ENCODE measurements at places on chromosomes 5 and 9. TPM values are rescaled to one million over a fixed set of nuclear protein-coding genes. Genes with fewer than 3 reads are reported as not detected.

Gene HIGD2A
- 90.4 TPM for total RNA-seq

Gene FREM1
- total RNA-seq = 3.3 TPM

Gene ROR2
- total RNA-seq = 24.7 TPM

Gene PHYHD1
- total RNA-seq = 11.4 TPM

GRCh38 chr9:94779031-94779430 lies 52.5 kb downstream of the AOPEP start:
- no peak for DNase-seq

- no peak for DNase-seq
These were observed 59.3 kb downstream of the DIAPH1 start for GRCh38 chr5:141559461-141559860.

DNA sequence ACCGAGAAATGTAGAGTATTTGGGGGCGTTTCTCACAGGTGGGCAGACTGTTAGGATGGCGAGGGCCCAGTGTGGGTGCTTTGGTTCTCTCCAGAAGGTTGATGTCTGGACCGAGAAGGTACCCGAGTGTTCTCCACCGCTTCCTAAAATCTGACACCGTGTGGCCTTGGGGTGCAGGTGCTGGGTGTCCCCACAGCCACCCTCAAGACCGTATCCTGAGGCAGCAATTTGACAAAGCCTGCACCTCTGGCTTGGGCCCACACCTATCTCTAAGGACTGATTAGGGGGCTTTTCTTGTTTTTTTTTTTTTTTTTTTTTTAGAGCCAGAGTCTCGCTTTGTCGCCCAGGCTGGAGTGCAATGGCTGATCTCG lies 1.3 kb downstream of the PPP1R26 start:
- DNase-seq = no peak

DNA sequence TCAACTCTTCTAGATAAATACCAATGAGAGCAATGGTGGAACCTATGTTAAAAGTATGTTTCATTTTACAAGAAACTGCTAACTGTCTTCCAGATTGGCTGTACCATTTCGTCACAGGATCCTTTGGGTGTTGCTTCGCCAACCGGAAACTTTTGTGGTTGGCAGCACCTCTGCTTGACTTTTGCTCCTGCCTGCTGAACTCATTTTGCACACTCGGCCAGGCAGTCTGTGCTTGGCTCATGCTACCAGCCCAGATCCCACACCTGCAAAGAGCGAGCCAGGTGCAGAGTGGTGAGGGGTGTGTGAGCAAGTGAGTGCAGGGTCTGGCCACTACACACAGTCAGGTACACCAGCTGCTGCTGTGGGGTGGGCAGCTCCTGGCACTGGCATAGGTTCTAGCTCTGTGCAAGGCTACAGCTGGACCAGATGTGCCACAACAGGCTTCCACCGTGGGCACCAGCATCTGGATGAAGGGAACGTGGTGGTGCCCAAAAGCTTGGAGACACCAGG lies 422.3 kb downstream of the PRR16 start:
- DNase-seq = no peak

DNA sequence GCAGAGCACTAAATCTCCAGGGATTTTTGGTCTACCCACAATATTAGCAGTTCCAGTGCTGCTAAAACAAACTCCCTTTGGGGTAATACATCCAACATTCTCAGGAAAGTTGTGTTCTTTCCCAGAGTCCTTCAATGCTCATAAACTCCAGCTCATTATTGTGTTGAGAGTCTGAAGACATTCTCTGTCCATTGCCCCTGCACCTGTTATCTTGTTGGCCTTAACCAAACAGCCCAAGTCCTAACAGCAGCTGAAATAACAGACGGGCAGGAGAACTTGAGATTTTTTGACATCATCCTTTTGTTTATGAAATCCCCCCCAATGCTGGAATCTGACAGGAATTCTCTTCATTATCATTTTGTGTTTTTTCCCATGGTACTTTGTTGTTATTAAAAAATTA lies 110.8 kb downstream of the PAPPA start:
- DNase-seq = no peak

DNA sequence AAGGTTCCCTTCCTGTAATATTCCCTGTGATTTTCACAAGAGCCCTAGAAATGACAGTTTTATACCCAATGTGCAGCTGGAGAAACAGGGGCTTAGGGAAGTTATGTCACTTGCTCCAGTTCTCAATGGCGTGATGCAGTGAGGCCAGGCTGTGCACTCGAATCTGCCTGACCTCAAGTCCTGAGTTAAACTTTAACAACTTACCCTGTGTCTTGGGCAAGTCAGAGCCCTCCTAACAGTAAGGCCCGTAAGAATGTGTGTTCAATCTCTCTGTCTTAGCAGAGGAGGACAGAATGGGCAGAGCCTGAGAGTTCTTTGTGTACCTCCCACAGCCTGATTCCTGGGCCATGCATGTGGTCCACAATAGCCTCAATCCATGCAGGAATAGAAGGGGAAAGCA lies 181.1 kb downstream of the TRIM32 start:
- DNase-seq = no peak

DNA sequence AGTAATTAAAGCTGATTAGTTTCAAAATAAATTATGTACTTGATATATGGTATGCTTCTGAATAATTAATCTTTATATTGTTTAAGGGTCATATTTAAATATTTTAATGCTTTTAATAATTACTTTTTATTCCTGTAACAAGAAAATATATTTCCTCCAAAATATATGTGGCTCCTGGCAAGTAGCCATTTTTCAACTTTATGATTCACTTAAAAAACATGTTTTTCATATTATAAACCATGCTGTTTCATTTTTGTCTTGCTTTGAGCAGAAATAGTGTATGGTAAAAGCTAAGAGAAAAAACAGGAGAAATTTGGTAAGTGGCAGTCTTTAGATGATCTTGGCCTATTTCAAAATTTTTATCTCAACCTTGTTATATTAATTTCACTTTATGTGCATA lies 14.6 kb downstream of the SPATA9 start:
- no peak for DNase-seq

DNA sequence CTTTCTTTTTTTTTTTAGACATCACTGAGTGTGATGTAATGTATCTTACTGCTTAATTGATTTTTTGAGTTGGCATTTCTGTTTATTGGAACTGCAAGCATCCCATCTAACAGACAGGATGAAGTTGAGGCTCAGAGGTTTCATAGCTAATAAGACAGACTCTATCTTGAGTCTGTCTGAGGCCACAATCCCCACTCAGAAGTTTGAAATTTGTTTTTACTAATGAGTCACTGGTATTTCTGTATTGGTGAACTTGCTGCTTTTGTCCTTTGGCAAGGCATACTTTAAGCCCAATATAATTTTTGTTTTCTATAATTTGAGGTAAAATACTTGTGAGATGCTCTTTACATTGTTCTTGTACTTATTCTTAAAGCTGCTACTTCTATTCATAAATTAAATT lies 491.2 kb downstream of the PSAT1 start:
- no peak for DNase-seq

DNA sequence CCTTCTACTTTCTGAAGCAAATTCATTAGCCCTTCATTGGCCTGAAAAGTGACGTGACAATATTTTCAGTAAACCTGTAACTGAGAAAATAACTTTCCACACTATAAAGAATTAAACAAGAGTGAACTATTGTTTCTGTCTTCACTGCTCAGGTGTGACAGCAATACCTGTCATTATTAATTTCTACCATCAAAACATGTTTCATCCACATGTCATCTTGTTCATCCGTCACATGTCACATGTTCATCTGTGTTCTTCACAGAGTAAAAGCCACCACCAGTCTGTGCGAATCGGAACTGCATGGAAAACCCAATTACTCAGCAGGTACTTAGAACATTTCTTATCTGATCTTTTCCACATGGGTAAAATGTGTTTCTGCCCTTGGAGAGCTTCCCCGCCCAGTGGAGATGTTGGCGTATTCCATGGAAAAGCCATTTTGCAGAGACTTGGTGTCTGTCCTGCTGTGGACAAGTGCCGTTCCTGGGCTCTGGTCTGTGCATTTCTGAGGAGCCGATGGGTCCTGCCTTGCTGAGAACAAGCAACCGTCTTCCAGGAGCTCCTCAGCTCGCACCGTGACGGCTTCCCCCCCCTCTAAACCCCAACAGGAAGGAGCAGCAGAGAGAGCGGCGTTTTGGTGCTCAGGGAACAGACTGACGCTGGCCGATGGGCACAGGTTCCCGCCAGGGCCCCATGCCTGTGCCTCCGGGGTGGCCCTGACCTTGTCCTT lies 10.6 kb upstream of the EXOC3 start:
- DNase-seq = peak; percentile 47
